NCI-H1105 treated with DMSO at 0.1 percent for 48 hours (cell line): ENCODE measurements at places on chromosomes 11 and 22.

DNA sequence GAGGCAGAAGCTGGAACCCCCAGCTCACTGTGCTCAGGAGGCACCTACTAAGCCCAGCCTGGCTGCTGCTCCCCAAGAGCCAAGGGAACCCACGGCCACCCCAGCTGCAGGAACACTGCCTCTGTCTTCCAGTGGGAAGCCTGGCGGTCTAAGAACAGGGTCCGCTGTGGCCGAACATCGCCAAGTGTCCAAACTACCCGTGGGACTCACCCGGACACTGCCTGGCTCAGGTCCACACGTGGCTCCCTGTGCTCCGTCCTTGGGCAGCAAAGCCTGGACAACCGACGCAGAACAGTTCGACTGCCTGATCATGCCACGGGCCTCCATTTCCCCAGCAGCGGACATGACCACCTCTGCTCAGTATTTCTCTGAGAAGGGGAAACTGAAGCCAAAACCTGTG lies 747.0 kb downstream of the BRD1 start:
- no peak for DNase-seq

GRCh38 chr11:35488117-35488516 lies 37.3 kb downstream of the PAMR1 start:
- DNase-seq: no peak

DNA sequence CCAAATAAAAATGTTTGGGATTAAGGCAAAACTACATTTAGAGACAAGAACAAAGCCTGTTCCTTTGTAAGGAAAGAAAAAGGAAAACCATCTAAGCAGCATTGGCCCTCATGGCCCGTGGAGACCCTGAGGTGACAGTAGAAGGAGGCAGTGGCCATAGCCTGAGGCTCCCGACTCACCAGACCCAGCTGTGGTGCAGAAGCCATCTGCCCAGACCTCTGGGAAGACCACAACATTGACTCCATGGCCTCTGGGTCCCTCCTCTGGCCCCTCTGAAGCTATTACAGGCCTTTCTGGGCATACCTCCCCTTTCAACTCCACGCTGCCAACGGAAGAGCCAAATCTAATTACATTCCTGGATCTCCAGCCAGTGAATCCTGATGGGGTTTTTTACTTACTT lies 6.4 kb downstream of the PRAME start:
- DNase-seq: no peak

DNA sequence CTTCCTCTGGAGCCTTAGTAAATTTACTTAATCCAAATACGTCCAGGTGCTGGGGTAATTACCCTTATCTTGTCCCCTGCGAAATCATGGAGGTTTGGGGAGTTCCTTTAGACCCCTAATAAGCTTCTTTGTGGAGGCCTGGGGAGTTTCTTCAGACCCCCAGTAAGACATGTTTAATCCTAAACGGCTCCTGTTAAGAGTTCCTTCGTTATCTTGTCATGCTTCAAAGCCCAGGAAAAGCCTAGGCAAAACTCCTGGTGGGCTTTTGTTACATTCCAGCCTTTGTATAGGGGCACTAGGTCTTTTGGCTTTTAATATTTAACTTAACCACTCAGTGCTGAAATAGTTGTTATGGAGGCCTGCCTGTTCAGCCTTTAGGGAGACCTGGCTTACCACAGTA lies 18.1 kb upstream of the PAMR1 start:
- no peak for DNase-seq

DNA sequence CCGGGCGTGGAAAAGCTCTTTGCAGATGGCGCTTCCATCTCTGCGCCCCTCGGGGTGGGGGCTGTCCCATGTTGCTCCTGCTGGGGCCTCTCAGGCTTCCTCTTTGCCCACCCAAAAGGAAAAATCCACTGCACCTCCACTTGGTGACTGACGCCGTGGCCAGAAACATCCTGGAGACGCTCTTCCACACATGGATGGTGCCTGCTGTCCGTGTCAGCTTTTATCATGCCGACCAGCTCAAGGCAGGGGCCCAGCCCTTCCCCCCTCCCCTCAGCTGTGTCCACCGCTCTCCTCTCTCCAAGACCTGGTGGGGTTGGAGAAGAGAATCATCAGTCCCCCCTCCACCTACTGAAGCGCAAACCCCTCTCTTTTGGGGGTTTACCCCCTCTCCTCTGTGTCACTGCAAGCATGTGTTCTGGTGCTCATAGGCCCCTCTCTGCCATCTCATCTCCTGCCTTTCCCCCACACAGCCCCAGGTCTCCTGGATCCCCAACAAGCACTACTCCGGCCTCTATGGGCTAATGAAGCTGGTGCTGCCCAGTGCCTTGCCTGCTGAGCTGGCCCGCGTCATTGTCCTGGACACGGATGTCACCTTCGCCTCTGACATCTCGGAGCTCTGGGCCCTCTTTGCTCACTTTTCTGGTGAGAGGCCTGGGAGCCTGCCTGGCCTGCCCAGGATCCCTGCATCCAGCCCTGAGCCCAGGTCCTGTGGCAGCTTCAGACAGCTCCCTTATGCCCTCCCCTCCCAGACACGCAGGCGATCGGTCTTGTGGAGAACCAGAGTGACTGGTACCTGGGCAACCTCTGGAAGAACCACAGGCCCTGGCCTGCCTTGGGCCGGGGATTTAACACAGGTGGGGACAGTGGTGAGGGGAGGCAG lies 1.8 kb downstream of the LARGE2 start:
- no peak for DNase-seq

- DNase-seq: no peak
Observed at GRCh38 chr11:33915526-33915925, 23.6 kb upstream of the LMO2 start.

DNA sequence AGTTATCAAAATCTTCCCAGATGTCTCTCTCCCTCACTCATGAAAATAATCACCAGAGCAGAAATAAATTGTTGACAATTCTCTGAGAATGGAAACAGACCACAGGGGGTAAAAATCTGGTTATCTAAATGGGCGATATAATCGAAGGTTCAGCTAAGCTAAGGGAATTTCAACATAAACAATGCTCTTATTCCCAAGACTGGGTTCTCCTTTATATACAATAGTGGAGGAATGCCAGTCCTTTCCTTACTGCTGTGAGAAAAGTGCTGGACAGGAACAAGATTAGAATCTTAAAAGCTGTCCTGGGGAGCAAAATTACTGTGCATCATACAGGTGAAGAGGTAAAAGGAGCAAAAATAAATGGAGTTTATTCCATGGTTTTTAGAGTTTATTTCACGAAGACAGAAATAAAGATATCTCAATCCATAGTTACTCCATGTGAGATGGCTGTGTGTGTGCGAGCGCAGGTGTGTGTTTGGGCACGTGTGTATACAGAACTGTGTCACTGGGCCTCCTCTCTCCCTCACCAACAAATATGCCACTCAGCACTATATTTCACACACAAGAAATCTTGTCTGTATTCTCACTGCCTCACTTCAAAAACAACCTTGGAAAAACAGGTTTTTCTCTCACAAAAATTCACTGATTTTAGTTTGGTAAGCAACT lies 385.6 kb downstream of the DCDC1 start:
- no peak for DNase-seq

- no peak for DNase-seq
Observed at GRCh38 chr11:77726524-77726923, 88.9 kb upstream of the CLNS1A start.

GRCh38 chr22:49196046-49196511 lies 631.6 kb downstream of the BRD1 start:
- no peak for DNase-seq

DNA sequence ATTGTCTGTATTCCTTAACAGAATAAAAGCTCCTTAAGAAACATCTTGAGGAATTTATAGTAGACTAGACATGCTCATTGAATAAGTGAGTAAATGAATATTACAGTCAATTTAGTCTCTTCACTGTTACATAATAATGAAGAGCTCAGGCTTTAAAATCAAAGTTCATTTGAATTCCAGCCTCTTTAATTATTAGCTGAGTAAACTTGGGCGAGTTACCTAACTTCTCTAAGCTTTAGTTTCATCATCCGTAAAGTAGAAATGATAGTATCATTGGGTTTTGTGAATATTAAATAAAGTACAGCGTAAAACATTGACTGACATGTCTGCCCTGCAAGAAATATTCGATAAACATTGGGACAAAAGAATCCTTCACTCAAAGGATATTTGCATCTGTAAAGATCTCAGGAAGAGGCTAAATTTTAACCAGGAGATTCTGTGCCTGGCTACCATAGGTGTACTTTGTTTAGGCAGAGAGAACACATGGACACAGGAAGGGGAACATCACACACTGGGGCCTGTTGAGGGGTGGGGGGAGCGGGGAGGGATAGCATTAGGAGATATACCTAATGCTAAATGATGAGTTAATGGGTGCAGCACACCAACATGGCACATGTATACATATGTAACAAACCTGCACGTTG lies 15.2 kb upstream of the BBOX1 start:
- DNase-seq: no peak

DNA sequence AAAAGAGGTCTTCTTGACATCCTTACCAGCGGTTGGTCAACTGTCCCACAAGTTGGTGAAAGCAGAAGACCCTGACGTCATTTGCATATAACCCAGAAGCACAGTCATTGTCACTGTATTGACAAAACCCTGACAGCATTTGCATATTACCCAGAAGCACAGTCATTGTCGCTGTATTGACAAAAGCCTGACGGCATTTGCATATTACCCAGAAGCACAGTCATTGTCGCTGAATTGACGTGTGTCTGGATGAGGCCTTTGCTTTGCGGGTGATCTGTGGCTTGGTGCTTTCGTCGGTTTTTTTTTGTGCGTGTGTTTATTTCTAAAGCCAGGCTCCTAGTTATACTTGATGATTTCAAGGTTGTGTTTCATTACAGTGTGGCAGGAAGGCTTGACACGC lies 1145.2 kb downstream of the BRD1 start:
- DNase-seq: no peak

GRCh38 chr11:118984825-118985224 lies 13.1 kb upstream of the CENATAC start:
- no peak for DNase-seq

DNA sequence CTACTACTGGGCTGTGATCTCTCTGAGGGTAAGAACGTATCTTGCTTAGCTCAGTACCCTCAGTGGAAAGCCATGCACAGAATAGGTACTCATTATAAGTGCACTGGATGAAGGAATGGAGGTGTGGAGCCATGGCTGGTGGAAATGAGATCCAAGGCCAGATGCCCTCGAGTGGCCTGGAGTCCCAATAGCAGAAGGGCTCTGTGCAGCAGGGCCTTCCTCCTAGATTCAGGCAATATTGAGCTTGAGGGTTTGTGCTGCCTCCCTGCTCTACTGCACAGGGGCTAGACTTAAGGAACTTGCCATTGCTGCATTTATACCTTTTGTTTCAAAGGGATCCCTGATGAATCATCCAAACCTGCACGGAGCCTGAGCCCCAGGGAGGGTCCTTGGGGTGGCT lies 33.6 kb upstream of the TUB start:
- DNase-seq: no peak

GRCh38 chr22:32336771-32337424 lies 20.8 kb upstream of the RFPL3 start:
- DNase-seq: no peak

- DNase-seq: no peak
Observed at GRCh38 chr11:6598555-6598954, 4.9 kb downstream of the RRP8 start.

DNA sequence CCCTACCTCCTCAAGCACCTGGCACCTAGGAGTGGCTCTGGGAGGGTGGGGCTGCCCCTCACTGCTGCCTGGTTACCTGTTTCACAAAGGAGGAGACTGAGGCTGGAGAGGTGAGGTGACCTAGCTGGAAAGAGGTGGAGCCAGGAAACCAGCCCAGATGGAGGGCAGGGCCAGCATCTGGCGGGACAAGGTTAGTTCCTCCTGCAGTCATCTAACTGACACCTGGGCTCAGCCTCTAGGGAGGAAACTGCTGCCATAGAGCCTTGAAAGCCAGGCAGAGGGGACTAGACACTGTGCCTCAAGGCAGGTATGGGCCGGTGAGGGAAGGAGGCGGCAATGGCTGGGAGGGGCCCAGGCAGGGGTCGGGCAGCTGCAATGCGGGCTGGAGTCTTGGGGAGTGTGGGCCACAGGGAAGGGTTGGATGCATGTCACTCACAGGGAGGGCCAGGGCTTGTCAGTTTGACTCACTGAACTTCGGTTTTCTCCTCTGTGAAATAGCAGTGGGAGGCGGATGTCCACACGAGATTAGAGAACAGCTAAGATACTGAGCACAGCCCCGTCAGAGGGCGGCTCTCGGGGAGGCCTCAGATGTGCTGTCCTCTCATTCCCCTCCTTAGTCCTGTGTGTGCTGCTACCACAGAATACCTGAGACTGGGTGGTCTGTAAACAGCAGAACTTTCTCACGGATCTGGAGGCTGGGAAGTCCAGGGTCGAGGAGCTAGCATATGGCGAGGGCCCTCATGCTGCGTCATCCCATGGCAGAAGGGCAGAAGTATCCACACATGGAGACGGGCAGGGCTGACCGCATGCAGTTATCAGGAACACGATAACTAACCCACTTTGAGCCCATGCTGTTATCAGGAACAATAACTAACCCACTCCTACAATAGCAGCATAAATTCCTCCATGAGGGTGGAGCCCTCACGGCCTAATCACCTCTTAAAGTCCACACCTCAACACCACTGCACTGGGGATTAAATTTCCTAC lies 16.1 kb downstream of the MGAT3 start:
- no peak for DNase-seq

- DNase-seq: peak; percentile 34
Observed at GRCh38 chr22:38753948-38754750, 1.6 kb downstream of the SUN2 start.

- no peak for DNase-seq
Observed at GRCh38 chr11:35765211-35765610, 102.6 kb downstream of the TRIM44 start.

GRCh38 chr11:64718084-64718779 lies 4.8 kb downstream of the NRXN2 start:
- no peak for DNase-seq

GRCh38 chr22:40178417-40179409 lies 988 bp downstream of the TNRC6B start:
- peak; percentile 39 for DNase-seq

DNA sequence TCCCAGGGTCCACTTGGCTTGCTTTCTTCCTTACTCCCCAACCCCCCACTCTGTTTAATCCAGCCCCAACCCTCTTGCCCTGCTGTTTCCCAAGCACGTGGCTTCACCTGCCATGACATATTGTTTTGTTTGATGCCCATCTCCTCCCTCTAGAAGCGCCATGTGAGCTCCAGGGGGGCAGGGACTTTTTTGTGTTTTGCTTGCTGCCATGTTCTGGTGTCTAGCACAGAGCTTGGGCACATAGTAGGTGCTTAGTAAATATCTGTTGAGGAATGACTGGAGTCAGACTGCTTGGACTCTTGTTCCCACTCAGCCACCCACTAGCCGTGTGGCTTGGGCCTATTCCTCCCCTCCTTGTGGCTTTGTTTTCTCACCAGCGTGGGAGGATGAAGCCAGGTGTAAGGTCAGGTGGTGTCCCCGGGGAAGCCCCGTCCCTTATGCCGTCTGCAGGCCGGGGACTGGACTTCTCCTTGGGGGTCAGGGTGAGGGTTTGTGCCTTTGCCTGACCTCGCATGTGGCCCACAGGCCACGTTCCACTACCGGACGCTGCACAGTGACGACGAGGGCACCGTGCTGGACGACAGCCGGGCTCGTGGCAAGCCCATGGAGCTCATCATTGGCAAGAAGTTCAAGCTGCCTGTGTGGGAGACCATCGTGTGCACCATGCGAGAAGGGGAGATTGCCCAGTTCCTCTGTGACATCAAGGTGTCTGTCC lies 3.8 kb downstream of the AIP start:
- no peak for DNase-seq
